ENCODE measurements at places on chromosomes 16 and 17. TPM values are rescaled to one million over a fixed set of nuclear protein-coding genes. Genes with fewer than 3 reads are reported as not detected.
A peak's percentile ranks its signal among the peaks of the same experiment; 100 is the strongest.

Gene GRB7
- total RNA-seq: not detected

GRCh38 chr16:67447508-67448076 is 16.7 kb downstream of the HSD11B2 start:
- DNase-seq: peak; percentile 41

DNA sequence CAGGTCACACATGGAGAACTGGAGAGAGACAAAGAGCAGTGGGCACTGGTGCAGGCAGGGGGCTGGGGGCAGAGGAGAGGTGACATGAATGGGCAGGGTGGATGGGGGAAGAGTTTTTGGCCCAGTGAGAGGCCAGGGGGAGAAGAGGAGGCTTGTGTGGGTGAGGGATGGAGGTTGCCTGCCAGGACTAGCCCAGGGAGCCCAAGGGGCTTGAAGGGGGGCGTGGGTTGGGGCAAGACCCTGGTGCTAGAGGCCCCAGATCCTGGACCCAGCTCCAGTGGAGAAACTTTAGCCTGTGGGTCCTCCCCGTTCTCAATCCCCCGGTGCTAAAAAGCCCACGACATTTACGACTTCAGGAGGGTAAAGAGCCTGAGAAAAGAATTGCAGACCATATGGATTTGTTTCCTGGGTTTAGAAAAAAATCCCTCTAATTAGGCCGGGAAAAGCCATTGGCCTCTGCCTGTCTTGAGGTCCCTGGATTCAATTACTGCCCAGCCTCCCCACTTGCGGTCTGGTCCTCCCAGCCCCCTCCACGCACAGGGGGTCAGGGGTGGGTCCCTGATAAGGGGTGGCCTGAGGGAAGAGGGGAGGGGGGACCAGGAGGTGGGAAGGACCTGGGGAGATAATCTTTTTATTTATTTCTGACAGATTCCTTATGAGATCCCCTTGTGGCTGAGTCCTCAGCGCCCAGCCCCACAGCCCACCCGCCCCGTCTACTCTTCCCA is 33.0 kb downstream of the NGFR start:
- DNase-seq: no peak

DNA sequence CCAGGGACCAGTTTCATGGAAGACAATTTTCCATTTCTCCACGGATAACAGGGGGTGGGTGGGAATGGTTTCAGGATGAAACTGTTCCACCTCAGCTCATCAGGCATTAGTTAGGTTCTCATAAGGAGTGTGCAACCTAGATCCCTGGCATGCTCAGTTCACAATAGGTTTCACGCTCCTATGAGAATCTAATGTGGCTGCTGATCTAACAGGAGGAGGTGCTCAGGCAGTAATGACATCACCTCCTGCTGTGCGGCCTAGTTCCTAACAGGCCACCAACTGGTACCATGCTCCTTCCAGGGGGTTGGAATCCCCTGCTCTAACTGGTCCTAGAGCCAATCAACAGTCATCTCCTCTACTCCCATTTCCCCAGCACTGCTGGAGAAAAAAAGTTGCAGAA is 19.9 kb downstream of the TEX14 start:
- DNase-seq: no peak

Gene ITGB4
- 4.1 TPM for total RNA-seq

GRCh38 chr17:61323003-61323908 is 76.4 kb upstream of the TBX2 start:
- no peak for DNase-seq

GRCh38 chr16:27520982-27521673 is 28.6 kb downstream of the GTF3C1 start:
- peak; percentile 77 for DNase-seq

DNA sequence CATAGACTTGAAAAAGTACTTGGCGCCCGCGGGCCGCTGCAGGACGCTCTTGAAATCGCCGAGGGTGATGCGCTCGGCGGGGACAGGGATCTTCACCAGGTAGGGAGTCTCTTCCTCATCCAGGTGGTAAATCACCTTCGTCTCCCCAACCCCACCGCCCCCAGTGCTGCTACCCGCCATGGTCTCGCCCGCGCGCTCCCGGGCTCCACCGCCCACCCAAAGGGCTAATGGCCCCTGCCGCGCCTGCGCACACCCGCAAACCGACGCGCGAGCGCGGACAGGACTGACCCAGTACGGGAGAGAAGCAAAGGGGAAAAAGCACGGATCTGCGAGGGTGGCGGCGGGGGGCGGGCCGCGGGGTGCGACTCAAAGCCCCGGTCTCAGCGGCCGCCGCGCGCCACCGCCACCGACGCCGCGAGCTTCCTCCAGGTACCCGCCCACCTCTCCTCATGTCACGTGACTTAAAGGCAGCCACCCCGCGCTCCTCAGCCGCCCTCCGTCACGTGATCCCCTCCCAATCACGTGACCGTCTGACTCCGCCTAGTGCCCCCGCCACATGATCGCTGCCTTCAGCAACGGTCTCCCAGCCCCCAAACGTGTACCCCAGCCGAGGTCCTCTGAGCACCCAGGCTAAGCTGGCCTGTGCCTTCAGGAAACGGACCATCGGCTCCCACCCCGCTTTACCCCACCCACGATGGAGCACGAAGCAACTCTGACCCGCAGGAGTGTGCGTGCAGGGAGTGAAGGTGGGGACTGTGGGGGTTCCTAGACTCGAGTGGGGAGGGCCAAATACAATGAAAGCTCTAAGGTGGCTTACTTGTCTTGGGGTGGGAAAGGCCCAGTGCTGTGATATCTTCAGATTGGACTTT is at the start of gene DVL2:
TSS of gene DVL2 (minus strand) at position 435 of the 869 bp plus-strand sequence. CDS start at position 180, 255 bp downstream.
- DNase-seq: peak; percentile 96

DNA sequence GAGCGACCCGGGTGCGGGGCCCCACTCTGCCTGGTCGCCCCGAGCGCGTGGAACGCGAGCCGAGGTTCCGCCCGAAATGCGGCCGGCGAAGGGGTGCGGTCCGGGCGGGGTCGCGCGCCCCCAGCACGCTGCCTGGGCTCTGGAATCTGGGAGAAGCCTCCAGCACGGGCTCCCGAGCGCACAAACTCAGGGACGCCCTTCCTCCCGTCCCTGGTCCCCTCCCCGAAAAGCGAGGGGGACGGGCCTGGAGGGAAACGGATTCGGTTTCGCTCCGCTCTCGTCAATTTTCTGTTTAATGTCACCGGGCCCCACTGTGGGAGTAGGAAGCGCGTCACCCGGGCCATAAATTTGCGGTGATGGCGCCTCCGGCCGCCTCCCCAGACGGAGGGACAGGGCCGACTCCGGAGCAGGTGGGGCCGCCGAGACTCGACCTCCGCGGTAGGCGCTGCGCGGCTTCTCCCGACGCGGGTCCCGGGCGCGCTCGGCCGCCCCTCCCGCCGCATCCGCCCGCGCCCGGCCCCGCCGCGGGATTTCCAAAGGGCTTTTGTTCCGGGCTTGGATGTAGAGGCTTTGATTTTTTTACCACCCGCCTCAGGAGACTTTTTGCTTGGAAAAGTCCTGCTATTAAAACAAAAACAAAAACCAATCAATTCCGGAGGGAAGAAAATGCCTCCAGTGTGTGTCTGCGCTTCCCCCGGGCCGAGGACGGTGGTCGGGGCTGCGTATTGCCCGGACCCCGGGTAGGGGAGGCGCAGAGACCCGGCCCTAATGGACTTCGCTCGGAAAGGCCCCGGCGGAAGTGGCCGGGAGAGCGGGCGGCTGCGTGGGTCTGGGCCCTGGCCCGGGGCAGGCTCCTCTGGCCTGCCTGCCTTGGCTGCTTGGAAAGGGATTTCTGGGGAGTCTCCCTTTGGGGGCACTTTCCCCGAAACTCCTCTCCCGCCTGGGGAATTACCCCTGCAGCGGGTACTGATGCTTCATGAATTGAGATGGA is 7.9 kb upstream of the BAHCC1 start:
- peak; percentile 44 for DNase-seq

Gene DPEP3
- not detected for total RNA-seq

DNA sequence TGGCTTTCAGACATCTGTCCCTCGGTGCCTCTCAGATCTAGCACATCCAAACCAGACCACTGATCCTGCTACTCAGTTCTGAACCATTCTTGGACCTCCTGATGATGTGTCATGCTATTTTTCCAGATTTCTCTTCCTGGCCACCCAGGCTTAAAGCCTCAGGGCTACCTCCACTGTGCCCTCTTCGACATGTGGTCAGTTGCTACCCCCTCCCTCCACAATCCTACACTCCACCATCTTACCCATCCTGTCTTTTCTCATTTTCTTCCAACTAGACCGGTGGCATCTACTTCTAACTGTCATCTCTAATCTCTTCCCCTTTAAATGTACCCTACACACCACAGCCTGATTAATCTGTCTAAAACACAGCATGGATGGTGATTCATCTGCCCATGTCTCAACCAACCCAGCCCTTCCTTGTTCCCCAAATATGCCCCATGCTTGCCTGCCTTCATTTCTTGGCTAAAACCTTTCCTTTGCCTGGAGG is 478.6 kb downstream of the SLC39A11 start:
- DNase-seq: no peak

Gene P3H4
- total RNA-seq: 39.2 TPM

Gene FOXN1
- not detected for total RNA-seq

All from endothelial cell of umbilical vein (primary cell).